ENCODE measurements at places on chromosomes 2 and 18.

DNA sequence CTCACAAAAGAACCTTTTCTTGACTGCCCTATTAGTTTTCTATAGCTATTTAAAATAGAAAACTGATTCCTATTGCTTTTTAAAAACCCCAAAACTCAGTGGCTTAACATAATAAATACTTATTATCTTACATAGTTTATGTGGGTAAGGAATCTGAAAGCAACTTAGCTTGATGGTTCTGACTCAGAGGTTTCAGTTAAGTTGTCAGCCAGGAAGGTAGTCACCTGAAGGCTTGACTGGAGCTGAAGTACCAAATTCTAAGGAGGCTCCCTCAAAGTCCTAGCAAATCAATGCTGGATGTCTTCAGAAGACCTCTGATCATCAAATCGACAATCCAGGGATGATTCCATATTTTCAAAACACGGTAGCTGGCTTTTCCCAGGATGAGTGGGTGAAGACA is 546.6 kb upstream of the CDH2 start:
- no peak for DNase-seq

DNA sequence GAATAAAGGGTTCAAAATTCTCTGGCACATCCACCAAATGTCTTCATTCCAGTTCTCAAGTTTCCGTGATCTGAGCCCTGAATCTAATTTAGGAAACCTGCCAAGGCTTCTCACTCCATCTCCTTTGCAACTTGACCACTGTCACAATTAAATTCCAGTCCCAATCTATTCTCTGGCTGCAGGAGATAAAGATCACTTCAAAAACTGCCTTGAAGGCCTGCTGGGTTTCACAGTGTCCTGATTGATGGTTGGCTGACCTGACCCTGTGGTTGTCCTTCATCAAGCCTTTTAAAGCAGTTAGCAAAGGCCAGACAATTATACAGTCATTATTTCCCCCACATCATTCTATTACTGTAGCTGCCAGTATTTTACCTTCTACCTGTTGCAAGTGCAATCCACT is 60.3 kb upstream of the DNAJC10 start:
- no peak for DNase-seq

- DNase-seq, result no peak
Observed at GRCh38 chr2:111659361-111660333, 224.3 kb downstream of the ANAPC1 start.

- no peak for DNase-seq
Observed at GRCh38 chr18:32455361-32455760, 15.3 kb downstream of the GAREM1 start.

- peak; percentile 5 for DNase-seq
Observed at GRCh38 chr2:155815851-155816250, 516.7 kb downstream of the NR4A2 start.

GRCh38 chr2:190809876-190810525 is 70.6 kb upstream of the GLS start:
- DNase-seq, result no peak

DNA sequence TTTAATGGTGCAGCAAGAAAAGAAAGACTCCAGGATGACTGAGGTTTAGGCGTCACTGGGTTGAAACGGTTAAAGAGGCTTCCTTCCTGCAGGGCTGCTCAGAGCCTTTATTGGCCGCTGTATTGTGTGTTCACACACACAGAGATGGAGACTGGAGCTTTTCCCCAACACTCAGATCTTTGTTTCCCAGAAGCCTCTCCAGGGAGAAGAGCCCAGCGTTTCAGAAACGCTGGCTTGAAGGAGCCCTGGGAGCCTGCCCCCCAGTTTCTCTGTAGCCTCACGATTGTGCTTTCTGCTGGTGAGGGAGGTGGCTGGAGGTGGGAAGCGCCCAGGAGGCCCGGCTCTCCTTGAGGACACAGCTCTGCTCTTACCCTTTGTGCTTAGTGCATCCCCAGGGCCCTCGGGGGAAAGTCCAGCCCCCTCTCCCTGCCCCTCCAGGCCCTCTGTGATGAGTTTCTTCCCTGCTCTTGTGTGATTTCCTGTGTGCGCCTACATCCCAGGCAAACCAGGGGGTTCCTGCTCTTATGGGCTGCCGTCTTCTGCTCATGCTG is 37.1 kb downstream of the RRM2 start:
- DNase-seq, result no peak

DNA sequence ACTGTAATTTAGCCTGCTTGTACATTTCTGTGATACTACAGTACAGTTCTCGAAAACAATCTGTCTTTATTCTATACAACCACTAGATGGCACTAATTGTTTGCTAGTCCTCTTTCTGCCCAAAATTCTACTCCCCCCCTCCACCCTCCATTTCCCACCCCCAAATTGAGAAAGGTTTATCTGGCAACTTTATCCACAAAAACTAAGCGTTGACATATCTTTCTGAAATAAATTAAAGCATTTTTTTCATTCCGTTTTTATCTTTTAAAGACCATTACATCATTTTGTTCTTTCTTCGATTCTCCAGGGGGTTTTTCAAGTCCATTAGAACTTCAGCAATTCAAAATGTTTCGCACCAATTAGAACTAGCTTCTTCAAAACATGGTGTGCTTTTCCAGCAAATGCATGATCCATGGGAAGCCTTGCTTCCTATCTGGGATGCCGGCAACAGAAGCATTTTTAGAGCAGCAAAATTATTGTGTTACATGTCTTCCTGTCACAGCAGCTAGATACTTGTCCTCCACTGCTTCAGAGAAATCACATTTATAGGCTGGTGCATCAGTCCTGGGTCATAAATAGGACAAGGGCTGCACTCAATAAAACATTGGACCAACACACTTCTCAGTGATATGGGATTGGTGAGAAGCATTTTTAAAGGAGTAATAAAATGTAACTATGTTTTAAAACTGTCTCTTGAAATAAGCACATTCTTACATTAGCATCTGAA is 241.3 kb downstream of the PAX3 start:
- DNase-seq, result no peak

DNA sequence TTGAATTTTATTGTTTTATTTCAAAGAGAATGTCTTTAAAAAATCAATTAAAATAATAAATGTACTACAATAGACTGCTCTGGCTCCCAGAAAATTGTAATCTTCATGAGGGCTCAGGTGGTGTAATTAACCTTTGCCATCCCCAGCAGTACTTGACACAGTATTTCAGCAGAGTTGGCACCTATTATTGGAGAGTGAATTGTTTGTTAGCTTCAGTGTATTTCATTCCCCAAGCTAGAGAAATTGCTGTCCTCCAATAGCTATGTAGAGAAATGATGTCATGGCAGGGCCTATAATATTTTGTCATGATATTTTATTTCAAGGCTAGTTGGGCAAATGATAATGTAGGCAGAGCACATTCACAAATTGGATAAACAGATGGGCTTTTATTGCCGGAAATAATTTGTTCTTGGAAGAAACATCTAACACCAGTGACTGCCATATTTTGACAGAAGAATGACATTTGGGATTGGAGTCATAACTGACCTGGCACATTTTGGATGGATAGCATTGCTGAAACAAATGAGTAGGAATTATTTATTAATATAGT is 712.0 kb upstream of the NXPH2 start:
- no peak for DNase-seq

- DNase-seq, result no peak
Observed at GRCh38 chr2:236155406-236155805, 12.8 kb downstream of the GBX2 start.

DNA sequence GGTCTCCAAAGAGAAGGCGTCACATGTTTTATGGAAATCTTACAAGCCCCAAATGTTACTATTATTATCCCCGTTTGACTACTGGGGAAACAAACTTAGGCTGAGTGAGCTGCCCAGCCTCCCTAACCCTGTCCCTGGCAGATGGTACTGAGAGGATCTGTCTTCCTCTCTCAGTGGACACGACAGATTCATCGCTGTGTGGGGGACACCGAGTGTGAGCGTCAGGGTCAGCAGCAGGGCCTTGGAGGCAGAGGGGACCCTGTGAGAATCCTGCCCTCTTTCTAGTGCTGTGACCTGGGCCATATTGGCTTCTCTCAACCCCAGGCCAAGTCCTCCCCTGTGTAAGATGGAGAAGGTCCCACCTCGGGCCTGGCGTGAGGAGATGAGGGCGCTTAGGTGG is 27.1 kb upstream of the SMAD7 start:
- no peak for DNase-seq

DNA sequence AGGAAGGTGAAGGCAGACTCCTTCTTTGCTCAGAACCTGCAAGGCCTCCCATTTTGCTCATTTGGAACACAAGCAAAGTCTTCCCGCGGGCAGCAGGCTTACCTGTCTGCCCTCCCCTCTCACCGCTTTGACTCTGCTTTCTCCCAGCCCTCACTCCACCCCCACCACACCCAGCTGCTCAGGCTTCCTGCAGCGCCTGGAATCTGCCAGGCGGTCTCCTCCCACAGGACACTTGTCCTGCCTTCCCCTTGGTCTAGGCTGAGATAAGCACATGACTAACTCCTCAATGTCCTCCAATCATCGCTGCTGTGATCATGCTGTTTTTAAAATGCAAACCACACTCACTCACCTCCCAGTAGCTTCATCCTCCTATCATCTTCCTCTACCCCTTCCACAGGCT is 430.0 kb downstream of the ZNF516 start:
- no peak for DNase-seq

- no peak for DNase-seq
Observed at GRCh38 chr2:122515731-122516290, 760.4 kb downstream of the TSN start.

GRCh38 chr2:197445746-197446145 is 7.6 kb upstream of the COQ10B start:
- no peak for DNase-seq

DNA sequence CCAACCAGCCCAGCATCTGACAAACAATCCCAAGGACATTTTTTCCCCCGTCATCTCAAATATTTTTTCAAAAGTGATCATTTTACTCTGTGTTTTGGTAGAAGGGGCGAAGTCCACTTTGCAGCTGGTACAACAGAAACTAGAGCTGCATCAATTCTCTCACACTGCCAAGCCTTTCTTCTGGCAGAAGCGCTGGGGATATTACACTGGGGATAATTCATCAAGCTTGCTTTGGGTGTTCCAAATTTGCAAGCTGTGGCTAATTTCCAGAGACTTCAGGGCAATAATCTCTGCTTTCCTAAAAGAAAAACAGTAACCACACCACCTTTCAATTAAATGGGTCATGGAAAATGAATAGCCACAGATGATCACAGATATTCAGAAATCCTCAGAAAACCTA is 238.3 kb downstream of the SLC8A1 start:
- no peak for DNase-seq

GRCh38 chr18:59898609-59899297 is 1.0 kb upstream of the PMAIP1 start:
- DNase-seq, result no peak

DNA sequence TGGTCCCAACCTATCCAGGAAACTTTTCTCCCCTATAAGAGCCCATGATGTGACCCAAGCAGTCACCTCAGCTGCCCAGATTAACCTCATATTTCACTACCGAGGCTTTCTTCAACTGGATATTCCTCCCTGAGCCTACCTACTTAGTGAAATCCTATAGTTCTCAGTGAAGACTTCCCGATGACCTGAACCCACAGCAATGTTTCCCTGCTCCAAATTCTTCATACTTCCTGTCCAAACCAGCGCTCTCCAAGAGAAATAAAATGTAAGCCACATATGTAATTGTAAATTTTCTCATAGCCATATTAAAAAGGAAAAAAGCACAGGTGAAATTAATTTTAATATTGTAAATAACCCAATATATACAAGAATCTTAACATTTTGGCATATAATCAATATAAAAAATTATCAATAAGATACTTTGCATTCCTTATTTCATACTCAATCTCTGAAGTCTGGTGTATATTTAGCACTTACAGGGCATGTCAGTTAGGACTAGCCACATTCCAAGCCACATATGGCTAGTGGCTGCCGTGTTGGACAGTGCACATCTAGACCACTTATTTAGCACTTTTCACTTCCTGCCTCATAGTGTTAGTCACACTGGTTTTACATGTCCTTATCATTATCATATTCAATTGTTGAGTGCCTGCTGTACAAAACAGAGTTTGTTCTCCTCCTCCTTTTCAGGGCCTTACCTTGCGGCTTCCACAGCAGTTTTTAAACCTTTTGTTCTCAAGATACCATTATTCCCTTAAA is 1.9 kb upstream of the STAT4 start:
- DNase-seq, result no peak

DNA sequence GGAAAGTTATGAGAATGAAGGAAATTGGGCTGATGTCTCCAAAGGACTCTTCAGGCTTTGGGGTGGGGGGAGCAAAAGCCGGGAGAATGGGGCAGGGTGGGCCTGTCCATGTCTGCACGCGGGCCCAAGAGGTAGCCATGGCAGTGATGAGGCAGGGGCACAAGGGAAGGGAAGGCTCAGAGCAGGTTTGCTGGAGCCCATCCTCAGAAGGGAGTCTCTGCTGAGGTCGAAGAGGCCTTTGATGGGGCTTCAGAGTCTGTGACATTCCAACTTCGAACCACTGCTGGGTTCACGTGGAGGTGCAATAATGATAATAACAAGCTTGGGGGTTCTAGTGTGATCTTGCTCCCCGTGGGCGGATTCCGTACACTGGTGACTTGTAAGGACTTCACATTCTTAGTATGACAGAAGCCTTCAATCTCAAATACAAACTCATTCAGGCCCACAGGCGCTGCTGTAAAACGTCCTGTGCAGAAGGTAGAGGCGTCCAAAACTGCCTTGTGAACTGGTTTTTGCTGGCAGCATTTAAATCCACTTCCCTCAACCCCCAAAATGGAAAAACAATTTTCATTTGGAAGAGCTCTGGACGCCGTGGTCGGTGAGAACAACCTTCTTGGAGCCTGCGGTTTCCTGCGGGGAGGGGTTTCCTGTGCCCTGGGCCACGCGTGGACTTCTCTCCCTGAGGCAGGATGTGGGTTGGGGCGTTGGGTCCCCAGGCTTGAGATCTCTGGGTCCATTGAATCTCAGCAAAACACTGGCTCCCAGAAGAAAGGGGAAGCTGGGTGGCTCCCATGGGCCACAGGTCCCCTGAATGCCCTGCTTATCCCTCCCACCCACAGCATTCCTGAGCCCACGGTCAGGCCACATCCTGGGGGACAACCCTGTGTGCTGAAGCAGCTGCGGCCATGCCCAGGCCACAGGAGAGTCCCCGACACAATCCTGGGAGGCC is 151.0 kb downstream of the TPO start:
- no peak for DNase-seq

- DNase-seq, result no peak
Observed at GRCh38 chr2:168192839-168193616, 54.4 kb downstream of the STK39 start.

- DNase-seq, result no peak
Observed at GRCh38 chr2:118145207-118145606, 56.9 kb downstream of the INSIG2 start.

GRCh38 chr2:11393711-11394236 is 49.3 kb upstream of the ROCK2 start:
- no peak for DNase-seq

Data from GM12878 (cell line).